ENCODE measurements at places on chromosomes 7 and 10.

DNA sequence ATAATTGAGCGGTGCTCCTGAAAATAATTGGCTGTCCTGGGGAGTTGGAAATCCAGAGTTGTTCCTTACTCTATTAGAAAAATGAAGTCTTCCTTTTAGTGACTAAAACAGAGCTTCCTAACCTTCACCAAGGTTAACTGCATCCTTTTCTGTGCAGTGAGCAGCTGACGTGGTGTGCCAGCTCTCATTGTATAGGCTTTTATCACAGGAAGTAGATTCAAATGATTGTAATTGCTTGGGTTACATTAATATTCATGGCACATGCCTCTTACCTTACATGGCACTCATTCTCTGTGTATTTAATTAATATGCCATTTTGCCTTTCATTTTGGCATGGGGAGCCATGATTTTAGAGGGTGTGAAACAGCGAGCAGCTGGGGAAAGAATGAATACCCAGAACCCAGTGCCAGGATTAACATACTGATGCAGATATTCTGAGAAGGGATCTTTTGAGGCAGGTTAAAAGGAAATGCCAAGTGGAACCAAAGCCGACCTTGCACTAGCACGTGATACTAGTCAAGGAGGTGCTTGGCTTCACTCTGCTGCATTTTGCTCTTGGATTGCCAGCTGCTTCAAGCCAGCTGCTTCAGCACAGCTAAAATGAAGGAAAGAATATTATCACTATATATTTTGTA, 115.3 kb downstream of the ST7 start:
- peak; percentile 93 for DNase-seq

DNA sequence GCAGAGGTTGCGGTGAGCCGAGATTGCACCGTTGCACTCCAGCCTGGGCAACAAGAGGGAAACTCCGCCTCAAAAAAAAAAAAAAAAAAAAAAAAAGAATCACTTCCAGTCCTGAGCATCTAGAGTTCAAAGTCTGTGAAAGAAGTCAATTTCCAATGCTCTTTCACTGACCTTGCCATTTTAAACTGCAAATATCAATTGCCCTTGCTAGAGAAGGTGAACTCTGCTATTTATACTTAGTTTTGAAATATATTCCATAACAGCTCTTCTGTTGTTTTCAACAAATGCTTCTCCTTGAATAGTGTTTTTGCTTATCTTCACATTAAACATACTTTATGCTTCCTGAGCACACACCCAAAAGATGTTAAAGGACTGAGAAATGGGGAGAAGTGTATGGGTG, 331.3 kb downstream of the PHTF2 start:
- no peak for DNase-seq

DNA sequence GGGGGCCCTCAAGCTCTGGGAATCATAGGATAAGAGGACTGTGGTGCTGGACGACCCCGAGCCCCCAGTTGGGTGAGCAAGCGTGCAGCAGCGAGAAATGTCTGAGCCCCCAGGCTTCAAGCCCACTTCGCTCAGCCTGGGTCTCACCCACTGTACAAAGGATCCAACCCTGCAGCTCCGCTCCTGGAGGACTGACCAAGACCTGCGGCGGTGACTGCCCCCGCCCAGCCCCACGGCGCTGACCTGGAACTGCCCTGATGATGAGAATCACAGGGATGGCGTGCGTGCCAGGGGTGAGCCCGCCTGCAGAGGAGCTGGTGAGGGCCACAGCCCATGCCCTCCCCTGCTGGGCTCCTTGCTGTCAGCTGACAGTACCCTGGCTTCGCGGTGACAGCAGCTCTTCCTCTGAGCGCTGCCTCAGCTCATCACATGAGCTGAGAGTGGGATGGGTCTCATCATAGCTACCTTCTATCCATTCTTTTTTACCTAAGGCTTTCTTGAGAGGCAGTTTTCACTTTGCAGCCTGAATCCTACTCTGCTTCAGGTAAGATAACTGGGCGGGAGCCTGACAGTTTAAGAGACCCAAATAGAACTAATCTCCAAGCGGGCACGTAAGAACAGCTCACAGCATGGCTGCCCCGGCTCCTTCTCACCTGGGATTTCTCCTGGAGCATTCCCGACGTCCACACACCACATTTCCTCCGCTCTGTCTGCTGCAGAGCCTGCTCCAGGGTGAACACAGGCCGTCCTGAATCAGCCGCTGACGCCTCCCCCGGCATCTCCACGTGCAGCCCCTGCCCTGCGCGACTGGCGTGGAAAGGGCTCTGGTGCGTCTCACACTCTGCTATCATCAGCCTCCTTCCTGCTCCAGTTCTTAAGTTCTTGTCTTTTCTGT, 329.9 kb downstream of the PTPRN2 start:
- no peak for DNase-seq

GRCh38 chr10:24969841-24970281, 17.5 kb upstream of the PRTFDC1 start:
- no peak for DNase-seq

GRCh38 chr10:109993551-109994330, 14.0 kb upstream of the ADD3 start:
- no peak for DNase-seq

DNA sequence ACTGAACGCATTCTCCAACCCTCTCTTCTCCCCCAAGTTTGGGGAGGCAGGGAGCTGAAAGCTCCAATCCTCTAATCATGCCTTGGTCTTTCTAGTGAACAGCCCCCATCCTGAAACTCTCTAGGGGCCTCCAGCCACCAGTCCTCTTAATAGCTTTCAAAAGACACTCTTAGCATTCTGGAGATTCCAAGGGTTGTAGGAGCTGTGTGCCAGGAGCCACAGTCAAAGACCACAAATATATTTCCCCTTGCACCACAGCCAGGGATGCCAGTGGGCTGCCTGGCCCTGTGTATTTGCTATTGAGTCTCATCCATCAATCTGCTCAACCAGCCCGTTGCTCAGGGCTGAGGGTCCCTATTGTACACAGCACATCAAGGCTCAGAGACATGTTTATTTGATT, 18.5 kb upstream of the MLXIPL start:
- DNase-seq, result no peak

GRCh38 chr10:34821587-34822585, 6.8 kb upstream of the PARD3 start:
- DNase-seq, result no peak

GRCh38 chr7:110929480-110930249, 161.3 kb upstream of the LRRN3 start:
- DNase-seq, result no peak

DNA sequence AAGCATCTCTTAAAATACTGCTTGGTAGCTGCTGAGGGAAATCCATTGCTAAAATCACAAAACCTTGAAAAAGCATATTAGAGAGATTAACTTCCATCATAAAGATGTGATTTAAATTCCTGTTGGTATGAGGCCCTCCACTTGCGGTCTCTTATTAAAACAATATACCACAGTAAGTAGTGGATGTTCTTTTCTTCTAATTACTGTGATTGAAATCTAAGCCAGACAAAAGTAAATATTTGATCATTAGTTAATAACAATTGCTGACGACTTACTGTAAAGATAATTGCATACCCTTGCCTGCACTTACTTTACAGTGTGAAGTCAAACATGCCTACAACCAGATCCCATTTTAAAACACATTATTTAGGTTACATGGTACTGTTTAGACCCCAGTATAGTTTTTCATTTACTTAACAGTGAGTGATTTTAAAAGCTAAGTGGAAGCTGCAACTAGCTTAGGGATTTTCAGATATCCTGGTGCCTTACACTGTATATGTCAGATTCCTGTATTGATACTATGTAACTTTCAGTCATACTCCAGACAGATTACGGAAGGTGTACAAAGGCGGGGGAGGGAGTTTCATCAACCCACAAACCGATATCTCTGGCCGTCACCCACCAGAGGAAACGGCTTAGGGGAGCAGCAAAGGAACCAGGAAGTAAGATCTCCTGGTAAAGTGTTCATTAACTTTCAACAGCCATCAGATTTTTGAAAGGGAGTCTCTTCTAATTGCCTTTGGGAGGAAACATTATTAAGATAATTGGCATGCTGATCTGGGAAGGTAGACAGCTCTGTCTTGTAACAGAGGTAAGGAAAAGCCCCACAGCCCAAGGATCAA, 986 bp downstream of the NRP1 start:
- peak; percentile 29 for DNase-seq

DNA sequence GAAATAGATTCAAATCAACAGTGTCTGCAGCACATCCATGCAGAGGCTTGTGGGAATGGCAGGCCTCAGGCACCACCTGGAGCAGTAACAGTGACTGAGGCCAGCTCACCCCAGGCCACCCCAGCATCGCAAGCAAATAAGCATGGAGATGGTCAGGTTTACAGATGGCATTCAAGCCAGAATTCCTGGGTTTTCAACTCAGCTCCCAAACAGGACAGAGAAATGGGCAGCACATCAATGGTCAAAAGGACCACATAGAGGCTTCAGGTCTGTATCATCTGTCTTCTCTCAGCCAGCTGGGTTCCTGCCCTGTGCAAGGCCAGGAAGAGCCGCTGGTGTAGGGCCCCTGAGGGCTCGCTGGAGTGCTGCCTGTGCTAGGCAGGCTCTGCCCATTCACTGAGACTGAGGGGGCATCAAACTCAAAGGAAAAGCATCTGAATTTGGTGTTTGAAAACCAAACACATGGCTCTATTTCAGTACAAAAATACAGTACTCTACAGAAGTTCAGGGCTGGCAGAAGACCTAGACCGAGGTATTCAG, 112.5 kb downstream of the KMT2E start:
- no peak for DNase-seq

DNA sequence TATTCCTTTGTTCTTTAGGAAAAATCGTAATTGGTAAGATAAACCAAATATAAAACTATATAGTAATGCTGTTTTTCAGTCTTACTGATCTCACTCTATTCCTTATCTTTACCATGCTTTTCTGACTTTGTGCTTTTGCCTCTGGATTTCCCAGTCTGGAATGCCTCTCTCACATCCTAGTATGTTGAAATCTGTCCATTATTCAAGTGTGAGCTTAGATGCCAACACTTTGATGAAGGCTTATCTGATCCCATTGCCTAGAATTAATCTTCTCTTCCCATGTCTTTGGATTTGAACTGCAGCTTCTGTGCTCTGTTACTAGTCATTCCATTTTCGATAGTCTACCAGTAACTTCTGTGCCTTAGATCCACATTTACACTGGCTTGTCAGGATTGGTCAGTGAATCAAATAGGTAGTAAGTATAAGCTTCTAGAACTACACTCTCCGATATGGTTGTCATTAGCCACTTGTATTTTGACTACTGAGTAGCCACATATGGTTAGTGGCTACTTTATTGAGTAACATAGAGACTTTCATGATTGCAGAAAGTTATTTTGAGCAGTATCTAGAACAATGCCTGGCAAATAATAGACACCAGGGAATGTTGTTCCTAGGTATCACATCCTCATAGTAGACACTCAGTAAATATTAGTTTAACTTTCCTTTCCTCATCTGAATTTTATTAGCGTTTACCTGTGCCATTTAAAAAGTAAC, 92.9 kb downstream of the BMPR1A start:
- no peak for DNase-seq

- DNase-seq, result no peak
These were observed 76.0 kb upstream of the NKX6-2 start for GRCh38 chr10:132861884-132862461.

DNA sequence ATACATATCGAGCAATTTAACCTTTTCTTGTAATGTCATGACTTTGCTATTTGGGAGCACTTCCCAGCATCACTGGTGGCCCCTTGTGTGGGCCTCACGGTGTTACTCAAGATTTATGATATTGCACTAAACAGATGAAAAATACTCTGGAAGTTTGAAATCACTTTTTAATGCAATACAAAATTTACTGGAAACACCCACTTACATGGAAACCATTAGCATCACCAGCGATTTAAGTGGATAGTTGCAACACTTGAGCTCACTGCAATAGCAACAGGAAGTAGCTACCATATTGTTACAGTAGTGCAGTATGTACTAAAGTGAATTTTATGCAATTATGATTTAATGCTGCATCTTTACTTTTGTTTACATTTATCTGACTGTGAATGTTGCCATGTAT, 184.4 kb downstream of the MDFIC start:
- no peak for DNase-seq

GRCh38 chr10:12369982-12370381, 20.6 kb downstream of the CAMK1D start:
- DNase-seq, result no peak

DNA sequence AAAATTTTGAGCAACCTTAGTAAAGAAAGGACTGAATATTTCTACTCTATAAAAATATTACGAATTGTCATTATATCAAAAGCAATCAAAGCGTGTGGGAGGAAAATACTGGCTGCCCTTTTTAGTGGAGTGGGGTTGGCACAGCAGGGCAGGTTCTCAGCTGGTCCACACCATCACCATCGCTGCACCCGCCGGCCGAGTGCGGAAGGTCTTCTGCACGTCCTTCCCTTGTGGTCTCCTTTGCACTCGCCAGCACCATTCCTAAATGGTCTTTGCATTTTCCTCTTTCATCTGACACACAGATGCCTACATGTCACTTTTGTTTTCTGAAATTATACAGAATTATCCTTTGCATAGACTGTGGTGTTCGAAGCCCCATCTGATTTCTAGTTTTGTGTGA, 116.6 kb upstream of the LANCL2 start:
- no peak for DNase-seq

- peak; percentile 59 for DNase-seq
These were observed 42.4 kb downstream of the PLCE1 start for GRCh38 chr10:94035982-94036765.

GRCh38 chr10:90398566-90398965, 459.3 kb downstream of the HTR7 start:
- DNase-seq, result no peak

DNA sequence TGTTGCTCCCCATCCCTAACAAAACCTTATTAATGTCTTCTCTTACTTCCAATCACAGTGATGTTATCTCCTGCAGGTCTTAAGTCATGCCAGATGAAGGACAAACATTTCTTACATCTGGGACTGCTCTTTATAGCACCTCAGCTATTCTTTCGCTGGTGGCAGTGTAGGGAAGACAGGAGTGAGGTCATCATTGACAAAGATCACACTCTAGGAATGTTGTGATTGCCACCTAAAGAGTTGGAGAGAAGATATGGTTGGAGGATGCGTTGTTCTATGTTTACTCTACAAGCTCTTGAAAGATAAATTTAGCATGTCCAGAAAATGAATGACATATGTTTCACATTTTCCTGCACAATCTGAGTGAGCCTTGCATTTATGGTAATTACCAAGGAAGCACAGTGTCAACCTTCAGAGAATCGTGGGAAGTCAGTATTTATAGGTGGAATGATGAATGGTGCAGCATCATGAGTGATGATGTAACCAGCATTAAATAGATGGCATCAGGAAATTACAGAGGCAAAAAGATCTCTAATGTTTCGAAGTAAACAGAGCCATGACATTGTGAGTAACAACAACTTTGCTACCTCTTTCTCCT, 188.1 kb upstream of the STEAP1 start:
- DNase-seq, result no peak

DNA sequence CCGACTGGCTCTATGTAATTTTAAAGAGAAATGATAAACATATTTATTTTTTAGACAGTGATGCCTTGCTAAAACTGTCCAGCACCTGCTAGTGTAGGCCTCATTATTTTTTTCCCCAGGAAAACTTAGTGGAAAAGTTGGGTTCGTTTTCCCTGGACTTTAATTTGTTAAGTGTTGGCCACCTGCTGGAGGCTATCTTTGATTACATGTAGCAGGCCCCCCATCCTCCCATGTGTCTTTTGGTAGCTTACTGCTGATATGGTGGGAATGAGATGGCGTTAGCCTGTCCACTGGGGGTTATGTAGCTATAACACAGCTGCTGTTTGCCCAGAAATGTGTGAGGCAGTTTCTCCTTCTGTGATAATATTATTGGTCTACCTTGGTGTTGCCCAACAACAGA, 265.0 kb downstream of the SORCS3 start:
- no peak for DNase-seq
